Thymus (tissue), 14 donors: ENCODE measurements at places on chromosomes 1 and 21. TPM values are rescaled to one million over a fixed set of nuclear protein-coding genes. Genes with fewer than 3 reads are reported as not detected.

- H3K27me3 ChIP-seq: peaks cover 8% of the 10 kb centered on the region
- no peaks in the 10 kb centered on the region for H3K36me3 ChIP-seq
- no peak for DNase-seq
- H3K4me1 ChIP-seq: no peaks in the 10 kb centered on the region
- no peak overlapping the region for H3K27ac ChIP-seq
- H3K4me3 ChIP-seq: no peak overlapping the region
These were observed 104.1 kb downstream of the KCNN3 start for GRCh38 chr1:154765970-154766369.

- no peak for DNase-seq
- no peak overlapping the region for H3K27ac ChIP-seq
- no peaks in the 10 kb centered on the region for H3K27me3 ChIP-seq
- H3K4me1 ChIP-seq: no peaks in the 10 kb centered on the region
- no peak overlapping the region for H3K4me3 ChIP-seq
These were observed 116.3 kb upstream of the HP1BP3 start for GRCh38 chr1:20903437-20903836.

GRCh38 chr1:174166530-174167264 is 7.4 kb downstream of the RABGAP1L start:
- no peaks in the 10 kb centered on the region for H3K27me3 ChIP-seq
- no peaks in the 10 kb centered on the region for H3K36me3 ChIP-seq

DNA sequence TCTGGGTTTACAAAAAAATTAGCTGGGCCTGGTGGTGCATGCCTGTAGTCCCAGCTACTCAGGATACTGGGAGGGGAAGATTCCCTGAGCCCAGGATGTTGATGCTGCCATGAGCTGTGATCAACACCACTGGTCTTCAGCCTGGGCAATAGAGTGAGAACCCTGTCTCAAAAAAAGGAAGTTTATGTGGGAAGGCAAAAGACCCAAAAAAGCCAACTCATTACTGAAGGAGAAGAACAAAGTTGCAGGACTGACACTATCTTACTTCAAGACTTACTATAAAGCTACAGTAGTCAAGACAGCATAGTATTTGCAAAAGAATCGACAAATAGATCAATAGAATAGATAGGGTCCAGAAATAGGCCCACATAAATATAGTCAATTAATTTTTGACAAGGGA is 9.2 kb upstream of the PTGS2 start:
- no peaks in the 10 kb centered on the region for H3K4me1 ChIP-seq
- H3K27me3 ChIP-seq: no peaks in the 10 kb centered on the region
- H3K36me3 ChIP-seq: no peaks in the 10 kb centered on the region
- no peak overlapping the region for H3K4me3 ChIP-seq

DNA sequence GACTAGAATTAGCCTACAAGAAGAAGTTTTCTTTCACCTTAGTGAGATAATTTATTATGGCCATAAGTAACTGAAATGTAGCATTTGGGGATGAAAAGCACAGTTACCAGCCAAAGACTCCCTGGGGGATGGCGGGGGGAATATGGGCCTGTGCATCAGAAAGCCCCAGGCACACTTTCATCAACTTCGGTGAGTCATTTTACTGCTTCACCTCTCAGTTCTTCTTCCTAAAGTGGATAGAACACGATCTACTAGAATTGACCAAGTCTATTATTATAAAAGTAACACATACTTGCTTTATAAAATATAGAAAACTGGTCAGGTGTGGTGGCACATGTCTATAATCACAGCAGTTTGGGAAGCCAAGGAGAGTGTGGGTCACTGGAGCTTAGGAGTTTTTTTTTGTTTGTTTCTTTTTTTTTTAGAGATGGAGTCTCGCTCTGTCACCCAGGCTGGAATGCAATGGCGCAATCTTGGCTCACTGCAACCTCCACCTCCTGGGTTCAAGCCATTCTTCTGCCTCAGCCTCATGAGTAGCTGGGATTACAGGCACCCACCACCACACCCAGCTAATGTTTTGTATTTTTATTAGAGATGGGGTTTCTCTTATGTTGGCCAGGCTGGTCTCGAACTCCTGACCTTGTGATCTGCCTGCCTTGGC is 141.8 kb downstream of the ZZZ3 start:
- DNase-seq: no peak
- H3K4me1 ChIP-seq: no peaks in the 10 kb centered on the region
- H3K36me3 ChIP-seq: no peaks in the 10 kb centered on the region
- H3K27me3 ChIP-seq: no peaks in the 10 kb centered on the region
- no peak overlapping the region for H3K27ac ChIP-seq

DNA sequence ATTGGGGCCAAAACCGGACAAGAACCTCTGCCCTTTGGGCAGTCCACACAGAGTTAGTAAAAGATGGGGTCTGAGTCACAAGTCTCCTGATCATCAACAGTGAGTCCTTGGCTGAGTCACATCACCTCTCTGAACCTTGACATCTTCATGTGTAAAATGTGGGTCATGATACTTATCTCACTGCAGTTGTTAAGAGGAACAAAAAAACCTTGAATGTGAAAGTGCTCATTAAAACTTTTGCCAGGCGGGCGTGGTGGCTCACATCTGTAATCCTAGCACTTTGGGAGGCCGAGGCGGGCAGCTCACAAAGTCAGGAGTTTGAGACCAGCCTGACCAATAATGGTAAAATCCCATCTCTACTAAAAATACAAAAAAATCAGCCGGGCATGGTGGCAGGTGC is 15.7 kb downstream of the S100A16 start:
- no peak overlapping the region for H3K4me3 ChIP-seq
- H3K27ac ChIP-seq: peak overlapping the region; percentile 98
- no peaks in the 10 kb centered on the region for H3K27me3 ChIP-seq
- peaks cover 34% of the 10 kb centered on the region for H3K4me1 ChIP-seq
- no peaks in the 10 kb centered on the region for H3K36me3 ChIP-seq
- no peak for DNase-seq

- no peak overlapping the region for H3K4me3 ChIP-seq
- H3K27ac ChIP-seq: no peak overlapping the region
- H3K36me3 ChIP-seq: no peaks in the 10 kb centered on the region
- no peaks in the 10 kb centered on the region for H3K27me3 ChIP-seq
- no peak for DNase-seq
These were observed 118.5 kb upstream of the NGF start for GRCh38 chr1:115456441-115456961.

DNA sequence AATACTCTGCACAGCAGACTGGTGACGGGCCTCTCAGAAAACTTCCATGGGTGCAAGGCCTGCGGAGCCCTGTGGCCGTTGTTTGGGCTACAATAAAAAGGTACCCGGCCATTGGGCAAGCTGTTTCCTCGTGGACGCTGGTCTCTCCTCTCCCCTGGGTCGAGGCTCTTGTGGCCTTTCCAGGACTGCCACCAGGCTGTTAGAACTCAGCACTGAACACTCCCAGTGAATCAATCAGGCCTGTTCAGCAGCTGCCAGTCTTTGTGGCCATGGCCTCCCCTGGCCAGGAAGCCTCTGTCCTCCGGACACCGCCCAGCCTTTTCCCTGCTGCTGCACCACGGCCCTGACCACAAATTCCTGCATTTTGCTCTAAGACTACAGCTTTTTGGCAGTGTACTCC is 33.0 kb upstream of the ACTRT2 start:
- H3K4me1 ChIP-seq: no peaks in the 10 kb centered on the region
- no peaks in the 10 kb centered on the region for H3K36me3 ChIP-seq
- H3K27me3 ChIP-seq: no peaks in the 10 kb centered on the region

DNA sequence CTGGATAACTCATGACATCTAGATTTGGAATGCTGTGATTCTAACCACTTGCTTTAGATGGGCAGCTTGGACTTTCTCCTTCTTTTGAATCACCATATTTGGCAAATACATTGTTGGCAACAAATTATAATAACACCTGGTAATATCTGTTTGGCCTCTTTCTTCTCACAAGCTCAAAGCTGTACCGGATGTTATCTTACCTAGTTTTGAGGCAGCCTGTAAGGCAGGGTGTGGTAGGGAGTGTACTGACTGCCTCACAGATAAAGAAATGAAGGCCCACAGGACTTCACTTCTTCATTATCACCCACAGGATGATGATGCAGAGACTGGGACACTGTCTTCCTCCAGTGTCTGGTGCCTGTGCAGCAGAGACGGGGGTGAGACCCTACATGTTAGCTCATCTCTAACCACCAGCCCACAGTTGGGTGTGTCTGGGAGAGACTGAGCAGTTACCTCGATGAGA is 28.5 kb downstream of the TUFT1 start:
- H3K27ac ChIP-seq: no peak overlapping the region
- no peak for DNase-seq
- no peak overlapping the region for H3K4me3 ChIP-seq
- no peaks in the 10 kb centered on the region for H3K36me3 ChIP-seq

Gene DCDC2B
- total RNA-seq: not detected

DNA sequence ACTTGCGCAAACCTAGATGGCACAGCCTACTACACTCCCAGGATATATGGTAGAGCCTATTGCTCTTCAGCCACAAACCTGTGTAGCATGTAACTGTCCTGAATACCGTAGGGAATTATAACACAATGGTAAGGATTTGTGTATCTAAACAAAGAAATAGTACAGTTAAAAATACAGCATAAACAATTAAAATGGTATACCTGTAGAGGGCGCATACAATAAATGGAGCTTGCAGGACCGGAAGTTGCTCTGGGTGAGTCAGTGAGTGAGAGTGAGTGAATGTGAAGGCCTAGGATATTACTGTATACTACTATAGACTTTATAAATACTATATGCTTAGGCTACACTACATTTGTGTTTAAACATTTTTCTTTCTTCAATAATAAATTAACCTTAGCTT is 99.3 kb downstream of the PLD5 start:
- no peak for DNase-seq
- no peak overlapping the region for H3K4me3 ChIP-seq
- no peak overlapping the region for H3K27ac ChIP-seq
- H3K4me1 ChIP-seq: no peaks in the 10 kb centered on the region
- H3K27me3 ChIP-seq: no peaks in the 10 kb centered on the region

Gene C1orf226
- 0.14 TPM for total RNA-seq

DNA sequence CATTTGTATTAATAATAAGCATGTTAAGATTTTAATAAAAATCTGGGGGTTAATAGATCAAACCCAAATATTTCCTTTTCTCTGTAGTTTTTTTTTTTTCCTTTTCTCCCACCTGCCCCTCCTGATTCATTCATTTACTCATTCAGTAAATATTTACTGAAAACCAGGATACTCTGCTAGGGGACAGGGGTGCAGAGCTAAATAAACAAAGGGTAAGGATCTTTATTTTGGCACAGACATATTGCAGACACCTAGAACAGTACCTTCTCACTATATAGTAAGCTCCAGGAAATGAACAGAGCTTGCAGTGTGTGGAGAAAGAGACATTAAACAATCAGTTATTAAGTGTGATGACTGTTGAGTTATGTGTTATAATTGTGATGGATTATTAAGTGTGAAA is 60.9 kb downstream of the AK5 start:
- H3K4me1 ChIP-seq: no peaks in the 10 kb centered on the region
- H3K27ac ChIP-seq: no peak overlapping the region
- no peaks in the 10 kb centered on the region for H3K27me3 ChIP-seq
- H3K36me3 ChIP-seq: no peaks in the 10 kb centered on the region

- no peaks in the 10 kb centered on the region for H3K36me3 ChIP-seq
- H3K27me3 ChIP-seq: no peaks in the 10 kb centered on the region
- no peak overlapping the region for H3K4me3 ChIP-seq
- no peak overlapping the region for H3K27ac ChIP-seq
- H3K4me1 ChIP-seq: no peaks in the 10 kb centered on the region
These were observed 13.1 kb upstream of the VAMP4 start for GRCh38 chr1:171754971-171755370.

Gene LAD1
- total RNA-seq: 9.1 TPM

Gene C1orf52
- total RNA-seq: 22.5 TPM

DNA sequence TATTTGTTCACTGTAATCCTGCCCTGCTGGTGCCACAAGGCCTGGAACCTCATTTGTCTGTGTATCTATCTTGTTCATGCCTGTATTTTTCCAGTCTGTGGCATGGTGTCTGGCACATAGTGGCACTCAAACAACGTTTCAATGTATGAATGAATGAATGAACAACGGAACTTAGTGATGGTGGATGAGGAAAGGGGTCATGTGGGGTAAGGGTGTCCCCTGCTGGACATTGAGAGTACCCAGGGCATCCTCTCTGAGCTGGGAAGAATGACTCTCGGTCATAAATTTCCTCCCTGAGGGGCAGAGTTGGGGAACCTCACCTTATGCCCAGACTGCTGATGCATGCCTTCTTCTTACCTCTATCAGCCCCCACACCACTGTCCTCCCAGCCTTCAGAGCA is 18.9 kb upstream of the ZNF683 start:
- H3K27me3 ChIP-seq: peaks cover 5% of the 10 kb centered on the region
- H3K4me3 ChIP-seq: no peak overlapping the region
- H3K36me3 ChIP-seq: no peaks in the 10 kb centered on the region
- no peak overlapping the region for H3K27ac ChIP-seq
- no peak for DNase-seq

DNA sequence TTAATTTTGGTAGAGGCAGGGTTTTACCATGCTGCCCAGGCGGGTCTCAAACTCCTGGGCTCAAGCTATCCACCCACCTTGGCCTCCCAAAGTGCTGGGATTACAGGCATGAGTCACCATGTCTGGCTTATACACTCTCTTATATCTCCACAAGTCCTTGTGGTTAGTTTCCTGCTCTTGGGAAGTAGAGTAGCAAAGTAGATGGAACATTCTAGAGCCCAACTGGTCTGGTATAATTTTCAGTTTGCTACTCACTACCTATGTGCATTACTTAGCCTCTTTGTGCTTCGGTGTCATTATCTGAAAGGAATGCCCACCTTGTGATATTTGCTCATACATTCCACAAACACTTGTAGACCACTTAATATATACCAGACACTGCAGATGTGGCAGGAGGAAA is 96.6 kb upstream of the IPO9 start:
- DNase-seq: no peak
- no peaks in the 10 kb centered on the region for H3K4me1 ChIP-seq
- H3K4me3 ChIP-seq: no peak overlapping the region

DNA sequence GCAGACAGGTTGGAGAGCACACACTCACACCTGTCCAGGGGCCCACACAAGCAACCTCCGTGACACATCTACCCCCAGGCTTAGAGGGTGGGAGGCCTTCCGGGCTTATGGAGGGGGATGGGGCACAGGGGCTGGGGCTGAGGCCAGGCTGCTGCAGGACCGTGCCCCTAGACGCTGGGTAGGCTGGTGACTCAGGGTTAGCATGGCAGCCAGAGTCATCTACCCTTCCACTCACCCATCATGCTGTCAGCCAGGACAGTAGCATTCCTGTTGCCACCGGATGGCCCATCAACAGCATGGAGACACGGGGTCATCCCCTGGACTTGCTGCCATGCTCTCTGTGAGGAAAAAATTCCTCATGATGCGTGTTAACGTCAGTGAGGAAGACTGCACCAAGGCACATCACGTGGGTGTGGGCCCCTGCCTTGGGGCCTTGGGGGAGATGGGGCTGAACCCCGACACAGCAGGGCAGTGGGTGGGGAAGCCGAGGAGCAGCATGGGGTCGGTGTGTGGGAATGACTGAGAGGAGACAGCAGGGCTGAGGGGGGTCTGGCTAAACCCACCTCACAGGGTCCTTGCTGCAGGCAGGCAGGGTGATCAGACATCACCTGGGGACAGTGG is 52.8 kb downstream of the WNT9A start:
- H3K27me3 ChIP-seq: no peaks in the 10 kb centered on the region
- no peak overlapping the region for H3K27ac ChIP-seq
- H3K4me3 ChIP-seq: no peak overlapping the region
- no peaks in the 10 kb centered on the region for H3K36me3 ChIP-seq
- no peak for DNase-seq

Gene SPATA17
- total RNA-seq: 0.57 TPM

GRCh38 chr1:145963265-145964019 is 933 bp downstream of the ANKRD34A start:
- DNase-seq: no peak
- peaks cover 4% of the 10 kb centered on the region for H3K36me3 ChIP-seq
- peak overlapping the region; percentile 74 for H3K27ac ChIP-seq
- H3K4me1 ChIP-seq: peaks cover 20% of the 10 kb centered on the region
